Activated naive CD4-positive, alpha-beta T cell treated with anti-CD3 and anti-CD28 coated beads, Interleukin-2, amount 50 U/mL, for 16 hours (primary cell): ENCODE measurements at places on chromosomes 1 and 21.

- DNase-seq, result no peak
Measured at GRCh38 chr1:51433269-51433971, 85.6 kb downstream of the EPS15 start.

DNA sequence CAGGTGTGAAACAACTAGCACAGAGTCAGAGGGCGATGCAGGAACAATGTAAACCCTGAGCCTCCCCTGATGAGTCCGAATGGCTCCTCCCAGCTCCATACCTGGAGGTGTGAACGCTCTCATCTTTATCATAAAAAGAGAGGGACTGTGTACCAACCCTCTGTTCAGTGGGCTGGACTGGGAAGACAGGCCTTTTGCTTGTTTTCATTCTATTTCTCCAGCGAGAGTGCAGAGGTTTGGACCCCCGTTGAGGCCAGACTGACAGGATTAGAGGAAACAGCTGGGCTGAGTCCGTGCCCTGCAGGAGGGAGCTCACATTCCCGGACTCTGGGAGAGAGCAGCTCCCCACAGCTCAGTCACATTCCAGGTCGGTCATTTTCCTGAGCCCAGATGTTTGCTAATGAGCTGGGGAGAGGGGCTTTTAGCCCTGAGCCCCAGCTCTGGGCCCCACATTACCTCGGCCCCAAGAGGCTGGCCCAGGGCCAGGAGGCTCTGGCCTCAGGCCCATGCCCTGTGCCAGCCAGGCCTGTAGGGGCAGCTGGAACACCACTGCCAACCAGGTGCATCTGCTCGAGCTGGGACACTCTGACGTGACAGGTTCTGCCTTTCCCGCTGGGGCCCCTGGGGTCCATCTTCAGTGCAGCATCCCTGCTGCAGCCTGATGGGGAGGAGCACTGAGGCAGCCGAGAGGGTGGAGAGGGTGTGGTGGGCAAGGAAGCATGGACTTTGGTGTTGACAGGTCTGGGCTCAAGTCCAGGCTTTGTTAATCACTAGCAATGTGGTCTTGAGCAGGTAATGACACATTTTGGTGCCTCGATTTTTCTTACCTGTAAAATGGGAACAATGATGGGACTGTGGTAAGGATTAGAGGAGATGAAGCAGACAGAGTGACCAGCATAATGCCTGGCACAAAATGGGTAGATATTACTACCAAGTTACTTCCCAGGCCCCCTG is 3.5 kb upstream of the NBL1 start:
- no peak for DNase-seq

- no peak for DNase-seq
Measured at GRCh38 chr21:35120631-35121180, 71.6 kb upstream of the RUNX1 start.

DNA sequence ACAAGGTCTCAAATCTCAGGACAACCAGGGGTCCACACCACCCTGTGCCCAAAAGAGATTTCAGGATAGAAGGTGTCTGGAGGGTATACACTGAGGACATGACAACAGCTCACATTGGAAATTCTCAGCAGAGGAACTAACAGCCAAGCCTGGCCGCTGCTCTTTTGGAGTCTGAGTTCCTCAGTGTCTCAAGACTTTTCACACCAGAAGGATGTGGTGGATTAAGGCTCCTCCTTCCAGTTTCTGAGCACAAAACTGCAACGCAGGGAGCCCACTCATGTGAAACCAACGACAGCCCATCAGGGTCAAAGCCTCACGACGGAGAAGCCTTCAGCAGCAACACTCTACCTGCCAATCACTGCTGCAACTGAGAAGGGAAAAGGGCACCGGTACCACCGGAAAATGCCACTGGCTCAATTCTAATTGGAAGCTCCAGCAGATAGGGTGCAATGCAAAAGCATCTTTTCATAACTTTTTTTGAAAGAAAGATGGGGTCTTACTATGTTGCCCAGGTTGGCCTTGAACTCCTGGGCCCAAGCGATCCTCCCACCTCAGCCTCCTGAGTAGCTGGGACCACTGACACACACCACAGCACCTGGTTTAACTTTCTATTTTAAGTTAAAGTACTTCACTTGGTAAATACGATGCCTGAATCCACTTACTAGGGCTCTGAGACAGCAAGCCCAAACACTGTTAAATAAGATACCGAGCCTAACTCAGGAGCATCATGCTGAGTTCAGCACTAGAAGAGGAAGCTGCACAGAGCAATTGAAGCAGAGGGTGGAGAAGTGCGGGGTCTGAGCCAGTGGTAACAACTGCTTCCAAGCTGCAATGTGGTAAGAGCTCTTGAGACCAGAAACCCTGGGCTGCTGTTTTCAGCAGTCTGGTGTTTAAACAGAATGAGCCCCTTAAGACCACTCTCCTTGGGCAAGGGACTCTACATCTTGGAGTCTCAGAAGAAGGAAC is 7.8 kb downstream of the CAPZB start:
- DNase-seq, result peak; percentile 17

GRCh38 chr1:192905049-192905448 is 96.2 kb downstream of the RGS2 start:
- no peak for DNase-seq

DNA sequence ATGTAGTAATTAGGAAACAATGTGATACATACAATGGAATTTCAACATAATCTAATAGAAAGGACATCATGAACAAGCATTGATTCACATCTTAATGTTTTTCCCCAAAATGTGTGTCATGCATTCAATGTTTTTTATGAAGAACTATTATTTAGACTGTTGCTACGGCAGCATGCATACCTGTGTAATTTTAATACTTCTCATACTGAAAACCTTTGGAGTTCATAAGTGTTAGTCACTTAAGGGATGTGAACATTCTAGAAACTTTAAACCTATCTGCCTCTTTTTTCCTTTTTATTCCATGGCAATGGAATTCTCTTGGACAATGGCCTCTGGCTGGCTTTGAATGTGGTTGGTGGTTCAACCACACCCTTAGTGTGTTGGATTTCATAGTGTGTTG is 48.6 kb downstream of the TMPRSS15 start:
- DNase-seq, result no peak

- DNase-seq, result peak; percentile 54
Measured at GRCh38 chr1:40185951-40186864, 25.0 kb downstream of the RLF start.
